ENCODE measurements at places on chromosomes 3 and 15. TPM values are rescaled to one million over a fixed set of nuclear protein-coding genes. Genes with fewer than 3 reads are reported as not detected.

The MKRN2OS gene
- not detected for total RNA-seq

The TUBGCP4 gene
- total RNA-seq: 5.9 TPM

The ZKSCAN7 gene
- 0.49 TPM for total RNA-seq

The PFKFB4 gene
- 2.5 TPM for total RNA-seq

The CHRNA5 gene
- total RNA-seq: 0.25 TPM

Data from CD4-positive, alpha-beta T cell (primary cell).